ENCODE measurements at places on chromosomes 16 and 17.

DNA sequence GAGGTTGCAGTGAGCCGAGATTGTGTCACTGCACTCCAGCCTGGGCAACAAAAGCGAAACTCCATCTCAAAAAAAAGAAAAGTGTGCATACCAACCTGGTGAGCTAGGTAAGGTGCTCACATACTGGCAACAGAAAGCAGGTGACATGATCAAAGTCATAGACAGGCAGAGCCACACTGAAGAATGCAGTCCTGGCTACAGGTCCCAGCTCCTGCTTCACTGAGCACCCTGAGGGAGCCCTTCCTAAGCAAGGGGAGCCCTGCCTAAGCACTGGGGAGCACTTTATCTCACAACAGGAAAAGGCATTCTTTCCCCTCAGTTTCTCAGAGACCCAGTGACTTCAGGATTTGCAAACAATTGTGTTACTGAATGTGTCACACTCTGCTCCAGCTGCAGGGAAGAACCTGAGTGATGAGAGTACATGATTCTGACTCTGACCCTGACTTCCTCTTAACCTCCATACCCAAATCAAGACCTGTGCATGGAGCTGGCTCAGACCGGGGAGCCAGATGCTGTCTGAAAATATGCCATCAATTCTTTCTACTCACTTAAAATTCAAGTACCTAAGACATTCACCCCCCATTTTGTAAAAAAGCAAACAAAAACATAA is 40.5 kb downstream of the ANKRD11 start:
- DNase-seq: no peak

DNA sequence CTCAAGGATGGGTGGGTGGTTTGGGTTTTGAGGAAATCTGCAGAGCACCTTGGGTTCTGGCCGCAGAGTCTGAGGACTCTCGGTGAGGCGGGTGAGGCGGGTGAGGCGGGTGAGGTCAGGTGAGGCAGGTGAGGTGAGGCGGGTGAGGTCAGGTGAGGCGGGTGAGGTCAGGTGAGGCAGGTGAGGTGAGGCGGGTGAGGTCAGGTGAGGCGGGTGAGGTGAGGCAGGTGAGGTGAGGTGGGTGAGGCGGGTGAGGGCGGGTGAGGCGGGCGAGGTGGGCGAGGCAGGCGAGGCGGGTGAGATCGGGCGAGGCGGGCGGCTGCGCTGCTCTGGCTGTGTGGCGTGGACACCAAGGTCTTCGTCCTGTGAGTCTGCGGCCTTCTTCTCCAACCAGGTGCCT is 24.1 kb upstream of the RPL13 start:
- no peak for DNase-seq

DNA sequence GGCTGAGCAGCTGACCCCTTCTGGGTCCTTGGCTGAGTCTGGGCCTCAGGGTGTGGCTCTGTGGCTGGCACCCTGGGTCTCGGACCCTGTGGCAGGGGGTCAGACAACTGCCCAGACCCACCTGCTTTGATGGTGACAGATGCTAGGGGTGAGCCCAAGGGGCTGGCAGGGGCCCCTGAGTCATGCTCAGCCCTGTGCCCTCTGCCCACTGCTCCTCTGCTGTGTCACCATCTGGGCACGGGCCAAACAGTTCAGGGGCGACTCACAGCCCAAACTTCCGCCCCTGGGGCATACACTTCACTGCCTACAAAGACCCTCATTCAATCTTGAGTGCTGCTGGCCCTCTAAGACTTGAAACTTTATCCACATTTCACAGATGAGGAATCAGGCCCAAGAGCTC is 5.7 kb downstream of the ADGRG1 start:
- DNase-seq: no peak

- DNase-seq: no peak
These were observed 21.6 kb upstream of the IL17C start for GRCh38 chr16:88616736-88617135.

DNA sequence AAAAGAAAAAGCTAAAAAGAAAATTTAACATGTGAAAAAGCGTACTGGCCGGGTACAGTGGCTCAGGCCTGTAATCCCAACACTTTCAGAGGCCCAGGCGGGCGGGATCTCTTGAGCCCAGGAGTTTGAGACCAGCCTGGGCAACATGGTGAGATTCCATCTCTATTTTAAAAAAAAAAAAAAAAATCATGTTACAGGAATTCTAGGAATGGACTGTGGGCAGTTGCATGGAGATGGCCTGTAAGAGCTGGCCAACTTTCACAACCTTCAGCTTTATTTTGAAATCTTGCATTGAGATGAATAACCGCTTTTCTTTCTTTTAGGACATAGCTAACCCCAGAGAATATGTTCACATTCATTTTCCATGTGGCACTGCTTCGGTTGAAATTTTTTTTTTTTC is 8.2 kb upstream of the CIAO3 start:
- no peak for DNase-seq

DNA sequence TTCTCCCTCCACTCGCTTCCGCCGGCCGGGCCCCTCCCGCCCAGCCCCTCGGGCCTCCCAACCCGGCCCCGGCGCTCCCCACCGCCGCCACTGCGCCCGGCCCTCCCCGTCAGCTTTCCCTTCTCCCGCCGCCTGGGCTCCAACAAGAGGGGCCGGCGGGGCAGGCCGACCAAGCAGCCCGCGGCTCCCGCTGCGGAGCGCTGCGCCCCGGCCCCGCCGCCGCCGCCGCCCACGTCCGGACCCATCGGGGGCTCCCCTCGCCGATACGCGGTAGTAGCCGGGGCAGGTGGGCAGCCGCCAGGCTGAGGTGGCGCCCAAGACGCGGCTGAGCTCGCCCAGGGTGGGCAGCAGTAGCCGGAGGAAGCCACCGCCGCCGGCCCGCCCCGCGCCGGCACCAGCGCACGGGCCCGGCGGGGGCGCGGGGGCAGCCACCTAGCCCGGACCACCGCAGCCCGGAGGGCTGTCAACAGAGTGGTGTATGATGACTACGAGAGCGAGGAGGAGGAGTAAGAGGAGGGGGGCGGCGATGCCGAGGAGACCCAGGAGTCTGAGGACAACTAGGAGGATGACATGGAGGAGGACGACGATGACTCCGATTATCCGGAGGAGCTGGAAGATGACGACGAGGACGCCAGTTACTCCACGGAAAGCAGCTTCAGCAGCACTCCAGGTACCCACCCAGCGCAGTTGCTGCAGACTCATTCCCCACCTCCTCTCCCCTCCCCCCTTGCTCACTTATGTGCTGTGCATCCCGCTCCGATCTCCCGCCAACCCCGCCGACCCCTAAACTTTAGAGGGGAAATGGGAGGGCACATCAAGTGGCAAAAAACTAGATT is 498 bp downstream of the LRRC37B start:
- DNase-seq: no peak

DNA sequence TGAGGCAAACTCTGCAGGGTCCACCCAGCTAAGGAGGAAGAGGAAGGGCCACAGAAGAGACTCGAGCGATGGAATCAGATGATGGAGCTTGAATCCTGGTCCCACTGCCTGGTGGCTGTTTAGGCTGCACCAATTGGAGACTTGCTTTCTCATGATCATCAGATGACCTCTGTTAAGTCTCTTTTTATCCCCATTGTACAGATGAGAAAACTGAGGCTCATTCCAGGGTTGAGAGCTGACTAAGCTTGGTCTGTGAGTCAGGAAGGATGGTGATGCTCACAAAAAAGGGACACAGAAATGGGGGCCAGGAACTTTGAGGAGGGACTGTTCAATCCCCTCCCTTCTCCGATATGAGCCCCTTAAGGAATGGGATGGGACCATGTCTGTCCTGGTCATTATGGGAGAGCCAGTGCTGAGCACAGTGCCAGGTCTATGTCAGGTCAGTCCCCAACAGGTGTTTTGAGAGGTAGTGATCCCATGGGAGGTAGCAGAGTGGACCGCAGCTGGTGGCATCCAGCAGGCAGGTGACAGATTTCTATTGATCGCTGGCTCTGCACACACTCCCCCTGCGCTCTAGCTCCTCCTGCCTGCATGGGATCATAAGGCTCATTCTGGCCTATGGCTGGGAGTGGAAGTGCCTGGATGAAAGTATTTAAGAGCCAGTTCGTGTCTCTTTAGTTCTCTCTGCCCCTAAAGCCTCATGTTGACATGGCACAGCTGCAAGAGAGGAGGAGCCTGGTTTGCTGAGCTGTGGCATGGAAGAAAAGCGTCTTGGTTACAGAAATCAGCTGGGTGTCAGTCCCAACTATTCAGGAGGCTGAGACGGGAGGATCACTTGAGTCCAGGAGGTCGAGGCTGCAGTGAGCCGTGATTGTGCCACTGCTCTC is 27.2 kb downstream of the SNX20 start:
- DNase-seq: no peak

DNA sequence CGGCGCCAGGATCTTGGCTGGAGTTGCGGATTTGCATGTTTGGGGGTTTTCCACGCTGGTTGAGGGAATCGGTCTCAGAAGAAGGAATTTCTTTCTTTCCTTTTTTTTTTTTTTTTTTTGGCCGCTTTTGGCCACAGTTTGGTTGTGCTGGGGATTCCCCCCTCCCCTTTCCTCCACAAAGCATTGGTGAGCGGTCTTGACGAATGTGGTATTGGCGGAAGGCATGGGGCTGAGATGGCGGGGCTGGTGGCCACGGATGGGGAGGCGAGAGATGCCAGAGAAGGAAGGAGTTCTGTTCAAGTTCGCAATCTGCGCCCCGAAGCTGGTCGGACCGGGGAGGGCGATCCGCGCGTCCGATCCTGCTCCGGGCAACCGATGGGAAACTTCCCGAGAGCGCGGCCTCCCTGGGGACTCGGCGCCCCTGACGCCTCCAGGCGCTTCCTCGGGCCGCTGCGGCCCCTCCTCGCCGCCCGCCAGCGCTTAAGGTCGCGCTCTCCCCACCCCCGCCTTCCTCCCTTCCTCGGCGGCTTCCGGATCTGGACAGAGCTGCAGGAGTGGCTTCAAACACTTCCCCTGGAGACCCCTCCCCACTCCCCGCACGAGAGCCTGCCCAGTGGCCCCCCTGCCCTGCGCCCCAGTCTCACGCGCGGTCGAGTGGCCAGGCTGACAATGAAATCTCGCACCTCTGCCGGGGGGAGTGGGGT is 43.2 kb downstream of the RAI1 start:
- DNase-seq: no peak

DNA sequence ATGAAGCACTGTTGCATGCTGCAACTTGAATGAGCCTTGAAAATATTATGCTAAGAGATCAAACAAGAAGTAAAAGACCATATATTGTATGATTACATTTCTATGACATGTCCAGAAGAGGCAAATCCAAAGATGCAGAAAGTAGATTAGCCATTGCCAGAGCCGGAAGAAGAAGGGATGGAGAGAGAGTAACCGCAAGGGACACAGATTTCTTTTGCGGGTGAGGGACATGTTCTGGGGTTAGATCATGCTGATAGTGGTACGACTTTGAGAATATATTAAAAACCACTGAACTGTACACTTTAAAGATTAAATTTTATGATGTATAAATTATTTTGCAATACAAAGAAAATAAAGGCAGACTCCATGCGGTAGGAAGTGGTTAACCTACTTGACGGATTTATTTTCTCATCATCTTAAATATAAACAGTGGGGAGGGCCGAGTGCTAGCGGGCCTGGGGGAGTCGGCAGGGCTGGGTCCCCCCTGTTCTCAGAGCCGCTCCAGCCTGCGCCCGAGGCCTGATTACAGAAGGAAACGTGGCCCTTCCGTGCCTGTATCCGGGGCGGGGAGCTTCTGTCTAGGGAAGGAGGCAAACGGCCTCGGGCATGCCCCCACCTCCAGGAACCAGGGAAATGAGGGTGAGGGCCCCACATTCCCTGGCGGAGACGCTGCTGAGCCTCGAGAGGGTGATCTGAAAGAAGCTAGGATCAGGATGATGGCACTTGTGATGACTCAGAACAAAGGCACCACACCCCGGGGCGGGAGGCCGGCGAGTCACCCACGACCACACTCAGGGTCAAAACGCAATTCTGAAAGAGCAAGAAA is 48.0 kb downstream of the SHCBP1 start:
- no peak for DNase-seq

- no peak for DNase-seq
These were observed 1.5 kb downstream of the HLF start for GRCh38 chr17:55266051-55266957.

DNA sequence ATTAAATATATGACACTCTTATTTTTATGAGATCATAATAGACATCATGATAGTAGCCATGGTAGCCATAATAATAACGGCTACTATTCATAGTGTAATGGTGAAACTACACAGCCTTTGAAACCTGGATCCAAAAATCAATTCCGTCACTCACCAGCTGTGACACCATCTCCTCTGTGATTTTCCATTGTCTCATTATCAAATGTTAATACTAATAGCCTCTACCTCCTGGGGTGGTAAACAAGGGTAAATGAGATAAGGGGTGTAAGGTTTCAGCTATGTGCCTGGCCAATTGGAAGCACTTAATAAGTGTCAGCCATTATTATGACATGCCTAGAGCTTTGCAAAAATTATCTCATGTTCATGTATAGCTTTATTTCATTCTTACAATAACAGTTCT is 88.6 kb downstream of the CACNG3 start:
- no peak for DNase-seq

DNA sequence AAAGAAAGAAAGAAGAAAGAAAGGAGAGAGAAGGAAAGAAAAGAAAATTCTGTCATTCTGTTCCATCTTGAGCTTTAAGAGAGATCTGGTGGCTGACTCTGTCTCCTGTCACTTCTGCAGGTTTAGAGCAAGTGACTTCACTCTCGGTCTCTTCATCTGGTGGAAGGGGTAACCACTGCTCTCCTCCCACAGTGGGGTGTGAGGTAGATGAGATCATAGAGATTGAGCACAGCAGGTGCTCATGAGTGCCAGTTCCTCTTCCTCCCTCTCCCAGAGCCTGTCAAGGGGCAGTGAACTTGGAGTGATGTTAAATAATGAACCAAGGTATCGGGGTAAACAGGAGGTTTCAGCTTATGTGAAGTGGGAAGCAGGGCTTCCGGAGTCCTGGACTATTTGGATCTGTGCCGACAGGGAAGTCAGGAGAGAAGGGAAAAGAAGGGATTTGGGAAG is 47.7 kb downstream of the BEAN1 start:
- DNase-seq: peak; percentile 13

DNA sequence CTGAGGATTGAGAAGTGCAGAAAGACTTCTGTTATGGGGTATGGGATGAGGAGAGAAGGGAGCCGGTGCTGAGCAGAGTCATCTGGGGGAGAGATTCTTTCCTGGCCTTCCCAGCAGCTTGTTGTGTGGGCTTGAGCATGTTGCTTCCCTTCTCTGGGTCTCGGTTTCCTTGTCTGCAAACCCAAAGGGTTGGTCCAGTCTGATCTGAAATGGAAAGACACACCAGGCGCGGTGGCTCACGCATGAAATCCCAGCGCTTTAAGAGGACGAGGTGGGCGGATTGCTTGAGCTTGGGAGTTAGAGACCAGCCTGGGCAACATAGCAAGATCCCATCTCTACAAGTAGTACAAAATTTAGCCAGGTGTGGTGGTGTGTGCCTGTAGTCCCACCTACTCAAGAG is 6.0 kb downstream of the SOCS3 start:
- DNase-seq: no peak

GRCh38 chr16:12458591-12459358 is 344.9 kb downstream of the CPPED1 start:
- no peak for DNase-seq

GRCh38 chr16:54284319-54284930 is 2.2 kb downstream of the IRX3 start:
- DNase-seq: no peak

GRCh38 chr16:77686385-77686784 is 35.9 kb upstream of the NUDT7 start:
- DNase-seq: no peak

- no peak for DNase-seq
These were observed 1469.8 kb downstream of the CDH11 start for GRCh38 chr16:63652091-63652490.

- no peak for DNase-seq
These were observed 7.6 kb upstream of the TPPP3 start for GRCh38 chr16:67400901-67401300.

- DNase-seq: no peak
These were observed 40.1 kb downstream of the NLRC5 start for GRCh38 chr16:57029161-57030160.

GRCh38 chr17:50132104-50132794 is 2.3 kb upstream of the SAMD14 start:
- no peak for DNase-seq
